ENCODE measurements at places on chromosomes 5 and 9.

- no peaks in the 10 kb centered on the region for H3K27me3 ChIP-seq
- no peak for DNase-seq
- no peaks in the 10 kb centered on the region for H3K4me1 ChIP-seq
- no peaks in the 10 kb centered on the region for H3K36me3 ChIP-seq
- no peak overlapping the region for H3K4me3 ChIP-seq
- H3K27ac ChIP-seq = no peak overlapping the region
Observed at GRCh38 chr9:27539479-27540441, 10.1 kb upstream of the MOB3B start.

DNA sequence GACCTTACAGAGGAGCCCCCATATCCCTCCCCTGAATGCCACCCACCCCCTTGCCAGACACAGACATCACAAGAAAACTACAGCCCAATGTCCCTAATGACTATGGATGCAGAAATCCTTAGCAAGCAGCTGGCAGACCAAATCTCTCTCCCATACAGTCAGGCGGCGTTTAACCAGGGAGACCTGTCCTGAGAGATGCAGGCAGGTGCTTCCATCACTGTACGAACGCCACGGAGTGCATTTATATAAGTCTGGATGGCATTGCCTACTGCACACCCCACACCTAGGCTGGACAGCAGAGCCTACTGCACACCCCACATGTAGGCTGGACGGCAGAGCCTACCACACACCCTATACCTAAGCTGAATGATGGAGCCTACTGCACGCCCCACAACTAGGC lies 34.4 kb upstream of the SARDH start:
- H3K27ac ChIP-seq = peak overlapping the region; percentile 52
- no peak overlapping the region for H3K4me3 ChIP-seq
- DNase-seq = no peak

DNA sequence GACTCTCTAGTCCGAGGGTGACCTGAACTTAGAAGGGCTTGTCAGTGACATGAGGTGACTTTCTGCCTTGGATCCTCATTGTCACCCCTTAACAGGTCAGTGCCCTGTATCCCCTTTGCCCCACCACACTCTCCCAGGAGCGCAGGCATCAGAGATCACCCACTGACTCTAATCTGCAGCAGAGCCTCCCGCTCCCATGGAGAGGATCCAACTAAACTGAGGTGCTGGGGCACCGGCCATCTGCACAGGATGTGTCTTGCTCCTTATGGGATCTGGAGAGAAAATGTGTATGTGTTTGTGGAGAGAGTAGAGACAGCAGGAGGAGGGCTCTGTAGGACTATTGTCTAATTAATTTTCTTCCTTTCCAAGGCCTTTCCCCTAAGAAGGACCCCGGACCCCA lies 213.7 kb downstream of the ROR2 start:
- DNase-seq = no peak
- no peaks in the 10 kb centered on the region for H3K36me3 ChIP-seq
- peak overlapping the region; percentile 76 for H3K27ac ChIP-seq

DNA sequence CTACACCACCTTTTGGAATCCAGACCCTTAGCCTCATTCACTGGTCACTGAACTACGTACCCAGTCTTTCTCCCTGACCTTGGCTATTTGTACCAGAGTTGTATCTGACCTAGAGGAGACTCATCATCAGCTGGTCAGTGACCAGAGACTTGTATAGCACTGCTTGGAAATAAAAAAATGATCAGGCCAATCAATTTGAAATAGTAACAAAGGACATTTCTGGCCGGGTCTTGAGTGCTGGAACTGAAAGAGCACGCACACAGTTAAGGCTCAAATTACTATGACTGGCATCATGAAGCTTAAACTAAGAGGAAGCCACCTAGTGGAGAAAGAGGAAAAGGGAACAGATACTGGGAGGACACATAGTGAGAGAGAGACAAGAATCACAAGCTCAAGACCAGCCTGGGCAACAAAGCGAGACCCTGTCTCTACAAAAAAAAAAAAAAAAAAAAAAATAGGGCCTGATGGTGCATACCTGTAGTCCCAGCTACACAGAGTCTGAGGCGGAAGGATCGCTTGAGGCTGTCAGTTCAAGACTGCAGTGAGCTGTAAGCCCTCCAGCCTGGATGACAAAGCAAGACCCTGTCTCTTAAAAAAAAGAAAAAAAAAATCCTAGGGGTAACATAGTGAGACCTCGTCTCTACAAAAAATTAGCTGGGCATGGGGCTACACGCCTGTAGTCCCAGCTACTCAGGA lies 12.8 kb upstream of the SRP19 start:
- no peak overlapping the region for H3K27ac ChIP-seq
- peaks cover 2% of the 10 kb centered on the region for H3K27me3 ChIP-seq
- H3K36me3 ChIP-seq = no peaks in the 10 kb centered on the region
- no peak overlapping the region for H3K4me3 ChIP-seq

- no peak for DNase-seq
- no peaks in the 10 kb centered on the region for H3K27me3 ChIP-seq
- H3K4me1 ChIP-seq = peaks cover 4% of the 10 kb centered on the region
- no peak overlapping the region for H3K4me3 ChIP-seq
Observed at GRCh38 chr5:72441094-72441723, 66.0 kb downstream of the ZNF366 start.

DNA sequence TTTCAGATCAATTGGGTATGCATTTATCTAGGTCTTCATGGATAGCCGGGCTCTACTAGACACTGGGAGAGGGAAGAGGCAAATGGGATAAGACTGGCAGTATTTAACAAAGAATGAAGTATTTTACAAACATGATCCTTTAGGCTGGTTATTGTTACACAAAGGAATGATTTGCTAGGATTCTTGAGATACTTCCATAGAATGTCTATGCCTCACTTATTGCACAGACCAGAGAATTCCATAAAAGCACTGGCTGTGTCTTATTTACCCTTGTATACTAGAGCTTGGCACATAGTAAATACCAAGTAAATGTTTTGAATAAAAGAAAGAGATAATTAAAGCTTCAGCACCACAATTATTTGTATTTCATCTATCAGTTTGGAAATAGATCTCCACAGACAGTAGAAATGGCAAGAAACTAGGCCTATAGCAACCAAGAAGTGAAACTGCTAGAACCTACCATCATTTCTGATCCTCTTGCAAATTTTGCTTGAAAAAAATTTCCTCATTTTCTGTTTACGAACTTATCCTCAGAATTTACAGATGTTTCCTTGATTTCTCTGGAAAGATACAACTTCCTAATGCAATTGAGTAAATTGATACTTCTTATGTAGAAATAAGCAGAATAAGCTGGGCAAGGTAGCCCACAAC lies 3.8 kb downstream of the PDCD1LG2 start:
- H3K4me3 ChIP-seq = no peak overlapping the region
- no peaks in the 10 kb centered on the region for H3K36me3 ChIP-seq
- H3K4me1 ChIP-seq = peaks cover 9% of the 10 kb centered on the region
- no peak for DNase-seq
- H3K27me3 ChIP-seq = no peaks in the 10 kb centered on the region
- H3K27ac ChIP-seq = no peak overlapping the region

DNA sequence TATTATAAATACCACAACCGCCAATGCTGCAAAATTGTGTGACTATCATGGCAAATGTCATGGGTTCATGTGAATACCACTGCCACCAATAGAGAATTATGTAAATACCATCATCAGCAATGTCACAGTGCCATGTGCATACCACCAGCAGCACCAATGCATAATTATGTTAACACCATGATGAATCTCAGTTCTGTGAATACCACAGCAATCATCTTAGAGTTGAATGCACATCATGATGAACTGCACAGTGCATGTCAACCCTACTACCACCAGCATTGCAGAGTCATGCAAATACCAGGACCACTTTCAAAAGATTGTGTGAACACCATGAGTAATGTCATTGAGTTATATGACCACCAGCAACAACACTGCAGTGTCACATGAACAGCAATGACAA lies 63.2 kb downstream of the SHC3 start:
- no peak overlapping the region for H3K27ac ChIP-seq
- H3K4me1 ChIP-seq = no peaks in the 10 kb centered on the region
- H3K36me3 ChIP-seq = peaks cover 4% of the 10 kb centered on the region
- H3K4me3 ChIP-seq = no peak overlapping the region

- peaks cover 10% of the 10 kb centered on the region for H3K4me1 ChIP-seq
- peaks cover 6% of the 10 kb centered on the region for H3K27me3 ChIP-seq
- no peak overlapping the region for H3K27ac ChIP-seq
- no peaks in the 10 kb centered on the region for H3K36me3 ChIP-seq
Observed at GRCh38 chr9:114310471-114311450, 12.1 kb upstream of the ORM1 start.

- H3K4me1 ChIP-seq = peaks cover 2% of the 10 kb centered on the region
- no peaks in the 10 kb centered on the region for H3K27me3 ChIP-seq
- H3K4me3 ChIP-seq = no peak overlapping the region
- no peak for DNase-seq
- no peak overlapping the region for H3K27ac ChIP-seq
Observed at GRCh38 chr9:104934691-104935500, 6.9 kb upstream of the ABCA1 start.

DNA sequence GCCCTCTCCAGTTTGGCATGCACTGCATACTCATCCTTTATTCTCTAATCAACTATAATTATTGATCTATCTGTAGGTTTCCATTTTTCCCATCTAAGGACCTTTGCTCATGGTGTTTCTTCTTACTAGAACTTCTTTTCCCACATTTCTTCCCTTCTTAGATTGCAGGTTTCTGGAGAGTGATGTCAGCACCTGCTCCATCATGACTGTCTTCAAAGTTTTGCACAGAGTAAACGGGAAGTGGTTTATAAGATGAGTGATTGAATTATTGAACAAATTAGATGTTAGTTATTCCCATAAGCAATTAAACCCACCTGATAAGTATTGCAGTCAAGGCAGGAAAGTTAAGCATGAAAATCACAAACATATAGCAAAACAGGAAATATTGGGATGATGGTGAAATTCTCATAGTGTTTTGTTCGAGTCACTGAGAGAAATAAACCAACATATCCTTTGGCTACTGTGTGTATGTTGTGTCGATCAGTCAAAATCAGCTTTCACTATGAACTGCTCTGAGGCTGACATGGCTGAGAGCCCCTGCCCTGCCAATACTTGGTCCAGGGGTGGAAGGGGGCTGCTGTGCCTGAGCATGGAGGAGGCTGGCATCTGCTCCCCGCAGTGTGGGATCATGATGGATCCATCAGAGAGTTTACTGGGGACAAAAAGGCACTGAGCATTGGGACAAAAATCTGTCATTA lies 45.5 kb upstream of the S1PR3 start:
- H3K27ac ChIP-seq = no peak overlapping the region
- no peak overlapping the region for H3K4me3 ChIP-seq
- H3K27me3 ChIP-seq = peaks cover 3% of the 10 kb centered on the region

DNA sequence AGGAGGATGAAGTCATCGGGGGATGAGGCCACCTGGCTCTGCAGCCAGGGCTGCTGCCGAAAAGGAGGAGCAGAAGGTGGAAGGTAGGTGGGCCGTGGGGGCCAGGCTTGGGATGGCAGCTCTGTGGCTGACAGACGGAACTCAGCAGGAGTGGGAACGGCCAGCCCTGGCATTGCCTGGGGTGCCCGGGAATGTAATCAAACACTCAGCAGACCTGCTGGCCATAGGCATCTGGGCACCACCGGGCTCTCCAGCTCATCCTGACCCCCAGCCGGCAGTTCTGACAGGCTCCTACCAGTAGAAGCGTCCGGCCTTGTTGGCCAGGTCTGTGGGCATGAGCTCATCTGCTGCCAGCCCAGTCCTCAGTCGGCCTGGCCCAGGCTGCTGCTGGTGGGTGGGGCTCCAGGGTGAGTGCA lies 4.3 kb upstream of the FAT2 start:
- H3K36me3 ChIP-seq = no peaks in the 10 kb centered on the region
- H3K27ac ChIP-seq = no peak overlapping the region
- H3K27me3 ChIP-seq = peaks cover 6% of the 10 kb centered on the region
- H3K4me1 ChIP-seq = peaks cover 18% of the 10 kb centered on the region
- no peak for DNase-seq
- H3K4me3 ChIP-seq = no peak overlapping the region

DNA sequence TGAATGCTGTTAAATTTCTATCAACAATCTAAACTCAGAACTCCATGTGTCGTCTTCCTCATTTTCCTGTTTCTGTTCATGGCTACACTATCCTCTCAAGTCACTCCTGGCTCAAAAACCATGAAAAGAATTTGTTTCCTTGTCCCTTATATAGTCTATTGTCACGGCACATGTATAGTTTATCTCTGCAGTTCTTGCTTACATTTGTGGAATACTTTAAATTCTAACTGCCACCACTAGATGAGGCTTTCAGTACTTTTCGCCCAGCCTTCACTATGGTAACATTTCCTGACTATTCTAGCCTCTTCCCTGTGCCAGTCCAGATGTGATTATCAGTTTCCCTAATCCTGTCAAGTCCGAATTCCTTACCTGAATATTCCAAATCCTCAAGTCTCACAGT lies 34.6 kb downstream of the PKD2L2 start:
- no peak overlapping the region for H3K27ac ChIP-seq
- H3K4me1 ChIP-seq = no peaks in the 10 kb centered on the region
- H3K27me3 ChIP-seq = no peaks in the 10 kb centered on the region
- DNase-seq = no peak

DNA sequence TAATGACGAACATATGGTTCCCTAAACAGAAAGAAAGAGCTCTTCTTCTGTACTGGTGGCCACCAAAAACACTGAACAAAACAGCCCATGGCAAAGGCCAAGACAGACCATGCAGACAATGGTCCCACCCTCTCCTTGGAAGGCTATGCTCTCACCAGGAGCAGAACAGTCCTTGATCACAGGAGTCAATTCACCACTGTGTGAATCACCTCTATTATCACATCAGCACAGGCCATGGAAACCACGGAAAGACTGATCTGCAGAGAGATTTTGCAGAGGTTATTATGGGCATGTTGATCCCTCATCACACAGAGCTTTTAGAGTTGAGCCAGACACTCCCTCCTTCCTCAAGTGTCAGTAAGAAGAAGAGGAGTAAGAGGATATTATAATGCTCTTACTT lies 134.0 kb upstream of the RASEF start:
- no peak for DNase-seq
- peak overlapping the region; percentile 100 for H3K27ac ChIP-seq
- peaks cover 47% of the 10 kb centered on the region for H3K4me1 ChIP-seq
- H3K27me3 ChIP-seq = peaks cover 5% of the 10 kb centered on the region

DNA sequence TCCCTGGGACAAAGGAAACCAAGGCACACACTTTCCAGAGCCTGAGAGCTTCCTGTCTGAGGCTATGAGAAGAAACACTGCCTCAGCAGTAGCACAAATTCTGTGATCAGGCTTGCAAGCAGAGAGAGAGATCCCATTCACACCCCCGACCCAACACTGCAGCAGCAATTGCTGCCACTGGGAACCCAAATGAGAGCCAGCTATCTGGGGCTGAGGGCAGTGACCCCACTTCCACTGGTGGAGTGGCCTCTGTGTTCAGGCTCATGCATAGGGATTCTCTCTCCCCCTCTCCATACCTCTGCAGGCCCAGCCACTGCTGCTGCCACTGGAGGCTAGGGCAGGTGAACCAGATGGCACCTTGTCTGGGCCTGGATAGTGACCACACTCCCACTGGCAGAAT lies 95.2 kb downstream of the TMEM232 start:
- H3K36me3 ChIP-seq = no peaks in the 10 kb centered on the region
- H3K27me3 ChIP-seq = no peaks in the 10 kb centered on the region
- H3K27ac ChIP-seq = no peak overlapping the region
- no peak overlapping the region for H3K4me3 ChIP-seq
- H3K4me1 ChIP-seq = no peaks in the 10 kb centered on the region
